ENCODE measurements at places on chromosomes 16 and 17. TPM values are rescaled to one million over a fixed set of nuclear protein-coding genes. Genes with fewer than 3 reads are reported as not detected.

DNA sequence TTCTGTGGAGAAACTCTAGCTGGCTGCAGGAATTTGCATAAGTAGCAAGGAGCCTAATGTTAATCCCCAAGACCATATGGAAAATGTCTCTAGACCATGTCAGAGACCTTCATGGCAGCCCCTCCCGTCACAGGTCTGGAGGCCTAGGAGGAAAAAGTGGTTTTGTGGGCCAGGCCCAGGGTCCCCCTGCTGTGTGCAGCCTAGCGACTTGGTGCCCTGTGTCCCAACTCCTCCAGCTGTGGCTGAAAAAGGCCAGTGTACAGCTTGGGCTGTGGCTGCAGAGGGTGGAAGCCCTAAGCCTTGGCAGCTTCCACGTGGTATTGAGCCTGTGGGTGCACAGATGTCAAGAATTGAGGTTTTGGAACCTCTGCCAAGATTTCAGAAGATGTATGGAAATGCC is 306.9 kb upstream of the CA10 start:
- H3K27me3 ChIP-seq = no peaks in the 10 kb centered on the region
- no peak overlapping the region for H3K27ac ChIP-seq
- no peaks in the 10 kb centered on the region for H3K4me1 ChIP-seq
- H3K4me3 ChIP-seq = no peak overlapping the region
- DNase-seq = no peak

- DNase-seq = peak; percentile 25
- no peaks in the 10 kb centered on the region for H3K27me3 ChIP-seq
- no peaks in the 10 kb centered on the region for H3K36me3 ChIP-seq
Measured at GRCh38 chr16:82641336-82641984, 14.7 kb downstream of the CDH13 start.

- H3K4me1 ChIP-seq = peaks cover 11% of the 10 kb centered on the region
- H3K36me3 ChIP-seq = no peaks in the 10 kb centered on the region
- H3K4me3 ChIP-seq = peak overlapping the region; percentile 74
- no peak for DNase-seq
Measured at GRCh38 chr16:57299009-57299718, 14.7 kb upstream of the PLLP start.

- no peaks in the 10 kb centered on the region for H3K36me3 ChIP-seq
- H3K4me1 ChIP-seq = peaks cover 13% of the 10 kb centered on the region
- DNase-seq = peak; percentile 81
Measured at GRCh38 chr16:1543085-1543896, 9.8 kb downstream of the TMEM204 start.

DNA sequence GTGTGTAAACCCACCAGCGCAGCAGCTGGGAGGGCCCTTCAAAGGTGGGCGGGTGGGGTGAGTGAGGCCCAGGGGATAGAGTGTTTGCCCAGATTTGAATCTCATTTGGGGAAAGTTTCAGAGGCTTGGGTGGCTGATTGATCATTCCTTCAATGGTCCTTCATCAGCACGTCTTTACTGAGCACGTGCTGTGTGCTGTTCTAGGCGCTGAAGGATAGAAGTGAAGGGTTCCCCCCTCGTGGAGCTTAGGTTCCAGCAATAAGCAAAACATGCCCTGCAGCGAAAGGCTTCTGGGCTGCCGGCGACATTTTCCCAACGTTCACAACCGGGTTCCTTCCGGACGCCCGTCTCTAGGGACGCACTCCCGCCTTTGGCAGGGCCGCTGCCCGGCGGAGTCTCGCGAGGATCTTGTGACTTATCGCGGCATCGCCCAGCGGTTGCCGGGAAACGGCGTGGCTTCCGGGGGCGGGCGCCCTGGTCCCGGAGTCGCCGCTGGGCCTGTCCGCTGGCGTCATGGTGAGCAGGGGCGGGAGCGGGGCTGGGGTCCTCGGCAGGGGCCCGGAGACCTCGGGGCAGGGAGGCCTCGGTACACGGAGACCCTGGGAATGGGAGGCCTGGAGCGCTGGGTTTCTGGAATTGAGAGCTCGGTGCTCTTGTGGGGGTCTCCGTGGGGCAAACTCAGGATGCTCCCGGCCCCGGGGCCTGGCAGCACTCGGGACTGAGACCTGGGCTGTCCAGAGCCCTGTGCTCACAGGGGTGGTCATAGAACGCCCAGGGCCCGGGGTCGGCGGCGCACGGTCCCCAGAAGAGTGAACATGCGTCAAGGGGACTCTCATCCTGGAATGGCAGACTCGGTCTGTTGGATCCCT is 3.2 kb upstream of the DBNDD1 start:
- no peaks in the 10 kb centered on the region for H3K27me3 ChIP-seq
- DNase-seq = peak; percentile 60
- peak overlapping the region; percentile 54 for H3K27ac ChIP-seq
- peak overlapping the region; percentile 78 for H3K4me3 ChIP-seq
- no peaks in the 10 kb centered on the region for H3K36me3 ChIP-seq
- peaks cover 29% of the 10 kb centered on the region for H3K4me1 ChIP-seq

GRCh38 chr16:22233037-22233372 is 26.9 kb downstream of the EEF2K start:
- no peaks in the 10 kb centered on the region for H3K27me3 ChIP-seq
- H3K27ac ChIP-seq = no peak overlapping the region
- no peak overlapping the region for H3K4me3 ChIP-seq

DNA sequence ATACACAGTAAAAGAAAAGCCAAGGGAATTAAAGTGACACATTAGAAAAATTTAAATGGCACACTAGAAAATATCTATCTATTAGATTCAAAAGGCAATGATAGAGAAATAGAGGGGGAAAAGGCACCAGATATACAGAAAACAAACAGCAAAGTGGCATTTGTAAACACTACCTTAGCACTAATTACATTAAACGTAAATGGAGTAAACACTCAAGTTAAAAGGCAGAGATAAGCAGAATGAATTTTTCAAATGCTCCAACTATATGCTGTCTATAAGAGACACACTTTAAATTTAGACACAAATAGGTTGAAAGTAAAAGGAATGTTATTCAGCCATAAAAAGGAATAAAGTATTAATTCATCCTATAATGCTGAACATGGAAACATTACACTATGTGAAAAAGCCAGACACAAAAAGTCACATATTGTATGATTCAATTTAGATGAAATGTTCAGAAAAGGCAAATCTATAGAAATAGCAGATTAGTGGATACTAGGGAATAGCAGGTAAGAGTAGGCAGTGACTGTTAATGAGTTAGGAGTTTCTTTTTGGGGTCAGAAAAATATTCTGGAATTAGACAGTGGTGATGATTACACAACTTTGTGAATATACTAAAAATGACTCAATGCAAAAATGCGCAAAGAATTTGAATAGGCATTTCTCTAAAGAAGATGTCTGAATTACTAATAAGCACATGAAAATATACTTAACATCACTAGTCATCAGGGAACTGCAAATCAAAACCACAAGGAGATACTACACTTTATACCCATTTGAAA is 92.4 kb downstream of the BRIP1 start:
- H3K4me3 ChIP-seq = no peak overlapping the region
- no peaks in the 10 kb centered on the region for H3K27me3 ChIP-seq
- no peaks in the 10 kb centered on the region for H3K36me3 ChIP-seq
- no peak overlapping the region for H3K27ac ChIP-seq

DNA sequence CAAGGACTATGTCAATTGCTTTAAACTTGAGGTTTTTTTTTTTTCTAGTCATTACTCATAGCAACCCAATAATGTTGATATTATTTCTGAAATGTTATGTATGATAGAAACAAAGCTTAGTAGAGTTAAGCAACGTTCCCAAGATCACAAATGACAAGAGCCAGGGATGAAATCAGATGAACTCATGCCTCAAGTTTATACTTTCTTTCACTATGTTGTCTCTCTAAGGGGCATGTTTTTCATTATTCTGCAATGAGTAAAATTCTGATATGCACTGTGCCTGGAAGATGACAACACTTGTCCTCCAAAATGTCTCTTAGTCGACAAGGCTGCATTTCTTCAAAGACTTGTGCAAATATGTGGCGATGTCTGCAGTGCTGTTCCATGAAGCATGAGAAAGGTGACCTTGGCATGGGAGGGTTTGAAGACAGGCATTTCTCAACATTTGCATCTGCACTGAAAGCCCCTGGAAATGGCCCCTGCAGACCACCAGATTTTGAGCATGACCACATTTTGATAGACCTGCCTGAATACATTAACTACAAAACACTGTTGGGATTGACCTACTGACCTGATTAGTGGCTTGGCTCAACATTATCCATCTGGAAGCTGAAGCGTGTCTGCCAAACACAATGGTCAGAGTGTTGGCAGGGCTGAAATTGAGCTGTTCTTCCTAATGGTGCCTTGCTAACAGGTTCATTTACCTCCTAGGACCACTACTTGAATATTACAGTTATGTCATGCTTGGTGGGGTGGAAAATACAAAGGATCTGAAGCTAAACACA is 1027.5 kb downstream of the CDH11 start:
- no peak overlapping the region for H3K4me3 ChIP-seq
- H3K36me3 ChIP-seq = no peaks in the 10 kb centered on the region

DNA sequence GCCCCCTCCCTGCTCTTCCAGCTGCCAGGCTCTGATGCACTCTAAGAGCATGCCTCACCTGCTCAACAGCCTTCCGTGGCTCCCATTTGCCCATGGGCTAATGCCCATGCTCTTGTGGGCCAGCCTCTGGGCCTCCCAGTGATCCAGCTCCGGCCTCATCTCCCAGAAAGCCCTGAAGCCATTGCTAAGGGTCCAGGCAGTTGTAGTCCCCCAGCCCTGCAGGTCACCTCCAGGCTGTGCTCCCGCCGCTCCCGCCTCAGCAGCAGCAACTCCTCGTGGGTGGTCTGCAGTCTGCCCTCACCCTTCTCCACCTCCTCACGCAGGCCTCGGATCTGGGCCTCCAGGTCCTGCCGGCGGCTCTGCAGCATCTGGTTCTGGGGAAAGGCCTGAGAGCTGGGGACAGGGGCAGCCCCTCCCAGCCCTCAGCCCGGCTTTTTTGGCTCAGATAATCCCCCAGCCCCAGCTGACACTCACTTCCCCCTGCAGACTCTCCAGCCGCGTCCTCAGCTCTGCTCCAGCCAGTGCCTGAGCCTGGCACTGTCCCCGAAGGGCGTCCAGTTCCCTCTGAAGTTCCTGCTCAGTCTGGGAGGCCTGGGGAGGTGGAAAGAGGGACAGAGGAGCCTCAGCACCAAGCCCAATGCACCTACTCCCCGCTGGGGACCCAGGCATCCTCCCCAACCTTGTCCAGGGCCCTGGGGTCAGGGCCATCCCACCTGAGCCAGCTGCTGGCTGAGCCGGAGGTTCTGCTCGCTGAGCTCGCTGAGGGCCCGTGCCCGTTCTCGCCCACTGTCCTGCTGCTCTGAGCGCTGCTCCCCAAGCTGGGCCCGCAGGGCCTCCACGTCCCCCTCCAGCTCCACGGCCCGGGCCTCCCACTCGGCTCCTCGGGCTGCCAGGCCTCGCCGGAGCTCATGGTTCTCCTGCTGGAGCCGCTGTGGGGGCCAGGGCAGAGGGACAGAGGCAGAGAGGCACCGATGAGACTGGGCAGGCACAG is 6.2 kb downstream of the BICDL2 start:
- H3K4me3 ChIP-seq = no peak overlapping the region
- H3K27ac ChIP-seq = no peak overlapping the region
- peaks cover 50% of the 10 kb centered on the region for H3K27me3 ChIP-seq
- H3K36me3 ChIP-seq = no peaks in the 10 kb centered on the region

- H3K27me3 ChIP-seq = no peaks in the 10 kb centered on the region
- no peaks in the 10 kb centered on the region for H3K36me3 ChIP-seq
- no peaks in the 10 kb centered on the region for H3K4me1 ChIP-seq
- H3K27ac ChIP-seq = no peak overlapping the region
- DNase-seq = peak; percentile 19
Measured at GRCh38 chr17:27762527-27763305, 37.6 kb downstream of the NOS2 start.

DNA sequence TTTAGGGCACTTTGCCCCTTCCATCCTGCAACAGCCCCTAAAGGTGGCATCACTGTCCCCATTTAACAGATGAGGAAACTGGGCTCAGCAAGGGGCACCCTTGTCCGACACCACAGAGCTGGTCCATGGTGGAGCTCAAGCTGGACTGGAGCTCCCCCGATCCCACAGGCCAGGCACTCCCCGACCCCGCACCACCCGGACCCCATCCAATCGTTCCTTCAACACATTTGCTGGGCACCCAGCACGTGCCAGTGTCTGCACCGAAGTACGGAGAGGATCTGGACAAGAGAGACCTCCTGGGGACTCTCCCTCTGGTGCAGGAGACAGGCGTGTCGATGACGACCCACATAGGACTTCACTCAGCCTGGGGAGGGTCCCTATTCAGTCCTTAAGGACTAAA is 13.4 kb downstream of the EMC6 start:
- H3K27ac ChIP-seq = no peak overlapping the region
- DNase-seq = no peak
- peaks cover 10% of the 10 kb centered on the region for H3K4me1 ChIP-seq
- H3K27me3 ChIP-seq = peaks cover 15% of the 10 kb centered on the region

GRCh38 chr17:79201119-79201518 is 126.5 kb downstream of the ENGASE start:
- no peaks in the 10 kb centered on the region for H3K4me1 ChIP-seq
- no peak overlapping the region for H3K4me3 ChIP-seq
- H3K36me3 ChIP-seq = no peaks in the 10 kb centered on the region
- H3K27me3 ChIP-seq = peaks cover 2% of the 10 kb centered on the region
- DNase-seq = no peak

GRCh38 chr17:7336240-7337175 is at the start of gene ACAP1:
Gene ACAP1 (plus strand): TSS chr17:7336529. CDS start chr17:7336735, 206 bp downstream.
- H3K4me1 ChIP-seq = no peaks in the 10 kb centered on the region
- no peak for DNase-seq
- H3K36me3 ChIP-seq = no peaks in the 10 kb centered on the region
- H3K27ac ChIP-seq = no peak within 1 kb of the TSS
- no peaks in the 10 kb centered on the region for H3K27me3 ChIP-seq
- no peak within 1 kb of the TSS for H3K4me3 ChIP-seq

- no peaks in the 10 kb centered on the region for H3K36me3 ChIP-seq
- peaks cover 9% of the 10 kb centered on the region for H3K4me1 ChIP-seq
- no peaks in the 10 kb centered on the region for H3K27me3 ChIP-seq
- no peak for DNase-seq
- H3K4me3 ChIP-seq = no peak overlapping the region
Measured at GRCh38 chr16:83307594-83307992, 500.2 kb upstream of the HSBP1 start.

DNA sequence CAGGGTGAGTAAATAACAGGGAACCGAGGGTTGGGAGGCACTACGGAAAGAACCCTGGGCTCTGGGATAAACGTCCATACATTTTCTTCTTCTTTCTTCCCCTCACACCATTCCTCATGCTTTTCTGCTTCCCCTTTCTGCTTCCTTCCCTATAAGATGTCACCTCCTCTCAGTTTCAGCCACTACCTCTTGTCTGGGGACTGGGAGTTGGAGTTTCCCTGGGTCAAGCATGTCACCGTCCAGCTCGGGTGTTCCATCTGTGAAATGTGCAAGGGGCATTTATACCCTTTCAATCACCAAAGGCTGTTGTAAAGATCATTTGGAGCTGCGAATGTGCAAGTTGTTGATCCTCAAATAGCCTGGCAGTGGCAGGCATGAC is 17.5 kb upstream of the CCL22 start:
- DNase-seq = no peak
- H3K27me3 ChIP-seq = peaks cover 10% of the 10 kb centered on the region
- no peak overlapping the region for H3K27ac ChIP-seq
- H3K4me1 ChIP-seq = peaks cover 18% of the 10 kb centered on the region
- H3K36me3 ChIP-seq = no peaks in the 10 kb centered on the region

GRCh38 chr16:5333991-5334390 is 236.4 kb upstream of the EEF2KMT start:
- no peaks in the 10 kb centered on the region for H3K27me3 ChIP-seq
- peak; percentile 45 for DNase-seq
- no peak overlapping the region for H3K4me3 ChIP-seq
- H3K27ac ChIP-seq = no peak overlapping the region
- H3K4me1 ChIP-seq = no peaks in the 10 kb centered on the region
- no peaks in the 10 kb centered on the region for H3K36me3 ChIP-seq

The UTS2R gene
- total RNA-seq = not detected

The KRT17 gene
- 21.4 TPM for total RNA-seq

The KRT12 gene
- not detected for total RNA-seq

The SLC4A1 gene
- total RNA-seq = not detected

The CSF3 gene
- not detected for total RNA-seq

The ATP2A1 gene
- 2.0 TPM for total RNA-seq

The RPS2 gene
- total RNA-seq = 2,534 TPM

The STX1B gene
- total RNA-seq = 10.7 TPM

The HEATR9 gene
- total RNA-seq = not detected

The EPOP gene
- 2.4 TPM for total RNA-seq

All from astrocyte (in vitro differentiated cells and primary cell).